Renal cortex interstitium (tissue), 15 donors: ENCODE measurements at places on chromosomes 3 and 15.

DNA sequence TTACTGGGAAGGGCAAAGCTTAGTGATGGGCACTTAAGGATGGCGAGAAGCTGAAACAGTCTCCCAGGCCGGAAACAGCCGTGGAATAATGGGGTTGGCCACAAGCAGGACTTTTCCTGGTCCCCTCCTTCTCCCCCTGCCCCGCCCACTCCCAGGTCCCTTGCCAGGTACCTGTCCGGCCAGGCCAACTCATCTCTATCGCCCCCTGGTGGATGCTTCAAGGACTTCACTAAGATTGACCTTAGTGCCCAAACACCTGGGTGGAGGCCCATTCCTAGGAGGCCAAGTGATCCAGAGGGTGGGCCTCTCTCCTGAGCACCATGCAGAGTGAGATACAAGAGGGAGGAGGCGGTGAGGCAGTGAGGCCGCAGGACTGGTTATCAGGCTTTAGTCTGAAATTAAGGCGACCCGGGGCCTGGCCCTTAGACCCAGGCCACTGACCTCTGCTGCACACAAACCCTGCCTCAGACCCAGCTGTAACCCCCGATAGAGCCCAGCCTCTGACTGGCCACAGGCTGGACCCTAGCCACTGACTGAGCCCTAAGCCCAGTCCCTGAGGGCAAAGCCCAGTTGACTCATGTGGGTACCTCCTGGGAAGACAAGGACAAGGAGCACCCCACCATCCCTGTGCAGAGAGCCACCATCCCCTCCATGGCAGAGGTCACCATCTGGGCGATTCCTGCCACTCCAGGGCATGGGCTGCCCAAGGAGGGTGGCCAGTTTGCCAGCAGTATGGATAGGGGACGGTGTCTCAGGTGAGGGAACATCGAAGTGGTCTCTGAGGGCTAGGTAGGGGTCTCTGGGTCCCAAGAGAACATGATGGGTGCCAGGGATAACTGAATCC is 37.6 kb downstream of the VIPR1 start:
- peak; percentile 22 for DNase-seq

- no peak for DNase-seq
These were observed 412.7 kb downstream of the ERC2 start for GRCh38 chr3:56055546-56055945.

GRCh38 chr15:71588746-71589145 is 221.6 kb upstream of the NR2E3 start:
- DNase-seq = no peak

DNA sequence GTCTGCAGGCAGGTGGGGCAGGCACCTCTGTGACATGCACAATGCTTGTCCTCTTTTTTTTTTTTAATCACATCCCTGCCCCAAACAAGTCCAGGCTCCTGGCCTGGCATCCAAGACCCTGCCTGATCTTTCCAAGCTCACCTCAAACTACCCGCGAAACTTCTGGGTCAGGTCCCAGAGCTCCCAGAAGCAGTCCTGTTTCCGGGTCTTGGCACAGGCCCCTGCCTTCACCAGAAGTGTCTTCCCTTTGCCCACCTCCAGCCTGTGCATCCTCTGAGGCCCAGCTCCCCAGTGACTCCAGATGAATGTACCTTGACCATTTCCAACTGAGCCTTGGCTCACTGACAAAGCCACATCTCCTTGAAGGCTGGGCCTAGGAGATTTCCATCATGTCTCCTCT is 23.0 kb downstream of the PLA2G4E start:
- DNase-seq = no peak

- no peak for DNase-seq
These were observed 299.8 kb downstream of the LPP start for GRCh38 chr3:188453431-188454384.

- DNase-seq = no peak
These were observed 130.5 kb downstream of the KLF13 start for GRCh38 chr15:31457161-31457560.

GRCh38 chr3:11001020-11001657 is 8.6 kb downstream of the SLC6A1 start:
- DNase-seq = no peak

DNA sequence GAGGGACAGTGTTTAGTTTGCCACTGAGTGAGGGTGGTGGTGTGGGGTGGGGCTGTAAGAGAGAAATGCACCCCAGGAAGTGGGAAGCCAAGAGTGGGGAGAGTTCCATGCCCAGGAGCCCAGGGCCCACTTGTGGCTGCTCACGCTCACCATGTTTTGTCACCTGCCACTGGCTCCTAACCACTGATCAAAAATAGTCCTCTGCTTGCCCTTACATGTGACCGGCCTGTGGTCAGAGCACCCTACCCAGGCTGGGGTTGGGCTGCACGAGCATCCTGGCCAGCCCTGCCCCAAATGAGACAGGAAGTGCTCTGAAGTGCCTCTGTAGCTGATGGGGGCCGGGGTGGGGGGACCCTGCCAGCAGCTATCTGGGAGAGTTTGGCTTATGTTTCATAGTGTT is 216.3 kb downstream of the RPLP1 start:
- no peak for DNase-seq

DNA sequence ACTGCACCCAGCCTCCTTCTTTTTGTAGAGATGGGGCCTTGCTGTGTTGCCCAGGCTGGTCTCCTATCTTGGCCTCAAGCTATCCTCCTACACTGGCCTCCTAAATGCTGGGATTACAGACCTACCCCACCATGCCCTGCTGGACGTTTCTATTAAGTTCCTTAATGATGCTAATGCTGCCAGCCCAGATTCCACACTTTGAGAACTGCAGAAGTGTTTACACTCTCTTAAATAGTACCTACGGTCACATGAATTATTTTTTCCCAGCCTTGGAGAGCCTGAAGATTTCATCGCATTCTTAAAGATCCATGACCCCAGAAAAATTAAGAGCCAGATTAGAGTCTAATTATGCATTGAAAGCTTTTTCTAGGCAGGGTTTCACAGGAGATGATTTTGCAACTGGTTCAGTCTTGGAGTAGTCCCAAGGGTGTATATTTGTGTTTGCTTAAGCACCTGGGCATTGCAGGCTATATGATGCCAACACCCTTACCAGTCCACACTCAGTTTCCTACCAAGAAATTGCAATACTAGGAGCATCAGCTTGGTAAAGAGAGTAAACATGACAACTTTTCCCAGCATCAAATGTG is 36.6 kb downstream of the TM4SF4 start:
- DNase-seq = no peak

- no peak for DNase-seq
These were observed 61.7 kb downstream of the PCSK6 start for GRCh38 chr15:101427606-101428487.

DNA sequence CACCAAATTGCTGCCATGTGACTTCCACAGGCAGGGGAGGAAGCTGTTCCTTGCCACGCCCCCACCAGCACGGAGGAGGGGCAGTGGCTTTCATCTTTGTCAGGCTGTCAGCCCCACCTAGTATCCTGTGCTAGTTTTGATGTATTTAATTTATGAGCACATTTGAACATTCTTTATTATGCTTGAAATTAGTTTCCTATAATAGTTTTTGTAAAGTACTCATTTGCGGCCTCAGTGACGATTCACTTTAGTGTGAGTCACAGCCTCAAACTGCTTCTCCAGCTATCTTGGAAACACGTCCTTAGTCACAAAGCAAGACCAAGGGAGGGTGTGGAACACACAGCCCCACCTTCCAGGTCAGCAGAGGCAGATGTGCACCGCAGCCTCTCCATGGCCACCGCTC is 239.9 kb upstream of the ATP10A start:
- DNase-seq = no peak

- DNase-seq = no peak
These were observed 71.0 kb downstream of the NTRK3 start for GRCh38 chr15:88185584-88185983.

GRCh38 chr3:41881233-41881821 is 80.6 kb downstream of the ULK4 start:
- peak; percentile 37 for DNase-seq

GRCh38 chr15:90654233-90655136 is 62.7 kb upstream of the BLM start:
- no peak for DNase-seq

DNA sequence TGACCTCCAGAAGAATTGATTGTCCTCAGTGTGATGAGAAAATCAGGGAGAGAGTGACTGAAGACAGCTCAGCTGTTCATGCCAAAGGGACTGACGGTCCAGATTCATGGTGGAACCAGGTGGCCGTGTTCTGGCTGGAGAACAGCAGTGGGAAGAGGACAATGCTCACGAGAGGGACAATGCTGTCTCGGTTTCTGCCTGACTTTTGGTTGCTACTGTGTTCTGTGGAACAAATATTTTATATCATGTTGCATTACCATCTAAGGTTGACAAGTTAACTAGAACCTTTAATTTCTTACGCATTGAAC is 58.0 kb upstream of the ULK4 start:
- DNase-seq = no peak
